LHCN-M2 (cell line): ENCODE measurements at places on chromosomes 5 and 9.

GRCh38 chr5:67206929-67207328 is 10.3 kb upstream of the CD180 start:
- DNase-seq: peak; percentile 91

DNA sequence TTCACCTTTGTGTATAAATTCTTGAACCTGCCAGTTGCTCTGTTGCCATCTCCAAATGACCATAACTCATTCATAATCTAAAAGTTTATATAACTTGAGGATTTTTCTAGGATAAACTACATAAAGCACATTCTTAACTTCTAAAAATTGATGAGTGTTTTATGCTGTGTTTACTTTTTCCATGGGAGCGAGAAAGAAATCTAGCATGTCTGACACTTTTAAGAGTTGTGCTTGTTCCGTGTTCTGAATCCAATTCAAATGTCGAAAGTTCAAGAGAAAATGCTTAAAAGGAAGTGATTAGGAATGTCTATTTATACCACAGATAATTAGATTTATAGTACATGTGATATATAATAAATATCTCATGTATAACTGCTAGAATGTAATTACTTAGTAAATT is 154.4 kb downstream of the DEPDC1B start:
- no peak for DNase-seq

GRCh38 chr9:9778293-9778692 is 834.5 kb downstream of the PTPRD start:
- DNase-seq: no peak

GRCh38 chr9:37641331-37641730 is 9.4 kb upstream of the FRMPD1 start:
- DNase-seq: no peak

- no peak for DNase-seq
These were observed 52.3 kb downstream of the PRKACG start for GRCh38 chr9:68961587-68961986.

- DNase-seq: peak; percentile 27
These were observed 342.1 kb downstream of the PRR16 start for GRCh38 chr5:120806202-120806601.

DNA sequence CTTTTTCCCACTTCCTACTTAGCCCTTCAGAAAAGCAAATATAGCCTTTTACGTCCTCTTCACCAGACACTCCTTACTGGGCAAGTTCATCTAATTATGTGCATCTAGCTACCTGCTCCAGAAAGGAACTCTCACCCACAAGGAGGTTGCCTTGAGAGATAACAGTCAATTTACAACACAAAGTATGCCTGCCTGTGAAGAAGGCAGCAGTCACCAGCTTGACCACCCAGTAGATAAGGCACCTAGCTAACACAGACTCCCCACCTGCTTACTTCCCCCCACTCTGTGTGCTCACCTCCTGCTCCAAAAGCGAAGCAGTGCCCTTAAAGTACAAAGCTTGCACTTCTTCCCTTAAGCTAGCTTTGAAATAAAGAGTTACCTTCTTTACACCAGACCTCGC is 111.7 kb upstream of the MRPS30 start:
- DNase-seq: no peak

- no peak for DNase-seq
These were observed 84.8 kb downstream of the PDE6A start for GRCh38 chr5:149859746-149860145.

- DNase-seq: peak; percentile 88
These were observed 30.7 kb downstream of the RAI14 start for GRCh38 chr5:34686762-34687268.

DNA sequence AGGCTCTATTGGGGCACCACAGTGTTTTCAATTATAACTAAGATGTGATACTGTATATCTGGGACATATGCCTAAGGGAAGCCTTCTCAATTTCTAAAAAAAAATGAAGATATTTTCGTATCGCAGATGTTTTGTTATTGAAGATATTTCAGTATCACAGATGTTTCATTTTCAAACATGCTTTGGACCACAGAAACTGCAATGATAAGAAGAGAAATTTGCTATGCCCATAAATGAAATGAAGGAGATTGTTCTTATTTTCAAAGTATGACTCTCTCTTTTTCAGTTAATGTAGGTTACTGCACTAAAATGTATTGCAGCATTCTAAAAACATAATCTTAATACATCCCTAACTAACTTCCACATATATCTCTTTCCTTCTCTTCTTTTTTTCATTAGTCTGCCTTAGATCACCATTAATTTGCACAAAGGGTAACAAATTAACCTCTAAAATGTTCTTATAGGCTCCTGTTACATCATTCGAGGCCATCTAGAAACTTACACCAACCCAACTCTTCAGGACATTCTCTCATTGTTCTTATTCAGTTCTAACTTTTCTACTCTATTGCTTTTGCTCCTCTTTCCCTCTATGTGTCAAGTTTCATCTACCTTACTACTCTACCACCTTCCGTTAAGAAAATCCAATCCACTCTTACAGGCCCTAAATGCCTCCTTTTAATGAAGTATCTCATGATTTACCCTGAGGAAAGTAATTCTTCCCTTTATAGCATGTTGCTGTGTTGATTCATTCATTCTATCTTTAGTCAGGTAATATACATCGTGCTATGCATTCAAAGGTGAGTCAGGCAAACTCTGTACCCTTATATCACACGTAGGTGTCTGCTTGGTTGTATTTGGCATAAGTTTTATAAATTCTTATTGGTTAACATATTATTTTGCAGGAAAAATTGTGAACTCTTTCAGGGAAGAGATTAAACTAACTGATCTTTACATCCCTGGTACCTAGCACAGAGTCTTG is 70.5 kb downstream of the ST8SIA4 start:
- no peak for DNase-seq

- DNase-seq: peak; percentile 74
These were observed 27.1 kb downstream of the LHX6 start for GRCh38 chr9:122201641-122202040.

DNA sequence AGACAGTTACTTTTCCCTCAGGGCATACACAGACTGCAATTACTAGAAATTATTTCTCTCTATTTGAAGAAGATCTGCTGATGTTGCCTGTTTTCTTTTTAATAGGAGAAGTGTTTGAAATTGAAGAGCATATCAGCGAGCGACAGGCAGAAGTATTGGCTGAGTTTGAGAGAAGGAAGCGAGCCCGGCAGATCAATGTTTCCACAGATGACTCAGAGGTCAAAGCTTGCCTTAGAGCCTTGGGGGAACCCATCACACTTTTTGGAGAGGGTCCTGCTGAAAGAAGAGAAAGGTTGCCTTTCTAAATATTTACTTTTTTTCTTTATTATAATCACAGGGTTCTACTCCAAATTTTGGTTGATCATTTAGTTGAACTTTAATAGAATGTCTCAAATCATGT is 3.4 kb downstream of the PRPF4 start:
- DNase-seq: no peak

GRCh38 chr5:1799110-1799601 is 481 bp downstream of the MRPL36 start:
- peak; percentile 44 for DNase-seq

DNA sequence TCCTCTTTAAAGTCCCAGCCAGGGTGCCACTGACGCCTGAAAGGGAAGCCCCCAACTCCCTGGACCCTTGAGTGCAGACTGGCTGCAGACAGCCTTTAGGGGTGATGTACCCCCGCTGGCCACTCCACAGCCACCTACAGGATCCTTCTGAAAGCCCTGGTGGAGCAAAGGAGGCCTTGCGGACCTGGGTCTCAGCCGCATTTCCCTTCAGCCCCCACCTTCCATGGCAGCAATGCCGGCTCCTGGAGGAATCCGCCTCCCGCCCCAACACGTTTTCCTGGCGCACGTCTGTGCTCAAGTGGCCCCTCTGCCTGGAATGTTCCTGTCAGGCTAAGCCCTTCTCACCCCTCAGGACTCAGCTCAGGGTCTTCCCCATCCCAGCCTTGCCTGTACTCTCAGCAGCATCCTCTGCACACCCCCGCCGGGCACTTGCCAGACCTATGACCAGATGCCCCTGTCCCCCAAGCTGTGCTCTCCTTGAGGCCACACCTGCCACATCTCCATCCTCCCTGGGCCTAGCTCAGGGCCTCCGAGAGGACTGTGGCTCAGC is 134.1 kb upstream of the RAPGEF1 start:
- no peak for DNase-seq

DNA sequence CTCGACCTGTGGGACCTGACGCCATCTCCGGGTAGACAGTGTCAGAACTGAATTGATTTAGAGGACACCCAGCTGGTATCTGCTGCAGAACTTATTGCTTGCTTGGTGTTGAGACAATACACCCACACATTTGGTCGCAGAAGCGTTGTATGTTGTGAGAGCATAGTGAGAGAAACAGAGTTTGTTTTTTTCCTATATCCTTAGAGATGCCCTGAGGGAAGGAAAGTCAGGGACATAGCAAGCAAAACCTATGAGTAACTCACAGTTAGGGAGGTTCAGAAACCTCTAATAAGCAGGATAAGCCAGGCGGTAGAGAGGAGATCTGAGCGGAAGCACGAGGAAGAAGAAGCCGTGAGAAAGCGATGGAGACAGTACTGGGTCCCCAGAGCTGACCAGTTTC is 59.8 kb downstream of the PTCD2 start:
- peak; percentile 52 for DNase-seq

DNA sequence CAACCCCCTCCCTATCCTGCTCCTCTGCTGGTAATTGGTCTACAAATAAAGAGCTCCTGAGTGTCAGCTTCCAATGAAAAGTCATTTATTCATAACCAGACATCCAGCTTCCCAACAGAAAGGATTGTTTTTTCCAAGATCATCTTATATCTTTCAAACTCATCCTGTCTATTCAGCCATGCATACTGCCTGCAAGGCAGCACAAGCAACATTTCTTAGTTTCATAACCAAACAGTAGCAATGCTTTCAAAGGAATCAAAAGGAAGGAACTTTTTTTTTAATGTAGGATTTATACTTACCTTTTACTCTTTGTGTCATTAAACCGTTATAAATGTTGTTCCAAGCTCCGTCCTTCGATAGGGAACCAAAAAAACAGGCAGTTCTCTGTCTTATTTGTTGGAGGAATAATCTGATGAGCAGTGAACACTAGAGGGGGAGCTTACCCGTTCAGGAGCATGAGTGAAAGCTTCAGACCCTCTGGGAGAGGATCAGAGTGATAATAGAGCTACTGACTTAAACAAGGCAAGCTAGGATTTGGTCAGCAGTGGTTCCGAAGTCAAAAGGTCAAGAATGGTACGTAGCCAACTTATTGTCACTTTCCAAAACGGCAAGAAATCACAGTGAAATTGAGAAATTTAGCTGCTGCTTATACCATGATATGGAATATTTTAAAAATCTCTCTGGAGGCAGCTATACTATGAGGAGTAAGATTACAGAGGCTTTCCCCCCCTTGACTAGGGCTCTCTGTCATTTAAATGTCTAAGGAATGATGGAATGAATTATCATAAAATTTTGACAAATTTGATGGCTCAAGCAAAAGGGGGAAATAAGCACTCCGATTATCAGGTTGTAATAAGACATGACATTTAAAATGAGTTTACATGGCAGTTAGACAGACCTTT is 892.9 kb downstream of the NR2F1-AS1 start:
- DNase-seq: peak; percentile 71

DNA sequence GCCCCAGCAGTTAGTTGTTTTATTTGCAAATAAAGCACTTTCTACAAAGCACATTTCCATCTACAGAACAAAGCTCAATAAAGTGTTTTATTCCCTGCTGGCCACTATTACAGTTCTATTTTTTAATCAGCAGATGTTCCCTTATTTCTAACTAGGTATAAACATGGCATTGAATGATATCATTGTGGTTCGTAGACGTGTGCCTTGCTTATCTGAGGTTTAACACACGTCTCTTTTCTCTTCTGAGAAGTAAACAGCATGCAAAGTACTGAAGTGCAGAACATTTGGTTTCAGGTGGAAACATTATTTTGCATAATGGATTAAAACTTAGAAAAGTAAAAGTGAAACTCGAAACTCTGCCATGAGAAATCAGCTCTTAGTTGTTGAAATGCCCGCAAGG is 1989.3 kb upstream of the WWC1 start:
- no peak for DNase-seq

GRCh38 chr5:140310434-140310833 is 7.5 kb upstream of the PFDN1 start:
- DNase-seq: no peak

GRCh38 chr9:2337131-2337530 is 284.5 kb upstream of the VLDLR start:
- DNase-seq: no peak

- no peak for DNase-seq
These were observed 32.3 kb downstream of the MACIR start for GRCh38 chr5:103290846-103291245.

- peak; percentile 86 for DNase-seq
These were observed 11.3 kb upstream of the ANGPTL2 start for GRCh38 chr9:127133739-127134167.

- DNase-seq: peak; percentile 69
These were observed 134.0 kb downstream of the SLC1A3 start for GRCh38 chr5:36740259-36740898.

DNA sequence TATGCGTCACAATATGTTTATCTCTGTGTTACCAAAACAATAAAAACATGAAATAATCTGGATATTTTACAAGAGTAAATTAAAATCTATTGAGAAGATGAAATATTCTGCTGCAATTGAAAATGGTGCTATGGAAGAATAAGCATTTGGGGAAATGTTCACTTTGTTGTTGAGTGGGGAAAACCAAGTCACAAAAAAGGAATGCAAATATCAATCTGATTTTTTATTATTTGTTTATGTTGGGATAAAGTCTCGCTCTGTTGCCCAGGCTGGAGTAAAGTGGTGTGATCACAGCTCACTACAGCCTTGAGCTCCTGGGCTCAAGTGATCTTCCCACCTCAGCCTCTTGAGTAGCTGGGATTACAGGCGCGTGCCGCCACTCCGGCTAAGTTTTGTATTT is 8.6 kb upstream of the F2RL1 start:
- DNase-seq: no peak

DNA sequence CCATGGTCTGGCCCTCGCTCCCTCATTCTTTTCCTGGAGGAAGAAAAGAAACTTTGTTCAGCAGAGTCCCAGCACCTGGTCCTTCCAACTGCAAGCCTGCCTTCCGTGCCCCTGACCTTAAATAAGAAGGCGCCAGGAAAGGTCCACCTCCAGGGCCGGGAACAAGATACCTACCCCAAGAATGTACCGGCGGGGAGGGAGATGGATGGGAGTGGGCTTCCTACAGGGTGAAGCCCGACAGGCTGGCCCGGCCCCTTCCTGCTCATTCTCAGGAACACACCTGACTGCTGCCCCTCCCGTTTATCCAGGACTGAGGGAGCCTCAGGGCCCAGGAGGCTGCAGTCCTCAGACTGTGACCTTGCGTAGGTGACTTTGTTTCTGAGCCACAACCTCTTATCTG is 27.3 kb upstream of the GFPT2 start:
- no peak for DNase-seq

GRCh38 chr5:168609806-168610482 is 30.8 kb upstream of the PANK3 start:
- no peak for DNase-seq

- no peak for DNase-seq
These were observed 35.4 kb downstream of the CDKN2A start for GRCh38 chr9:21958833-21959232.

GRCh38 chr9:98654247-98654646 is 54.5 kb downstream of the GABBR2 start:
- DNase-seq: no peak

- no peak for DNase-seq
These were observed 2.4 kb upstream of the CCDC112 start for GRCh38 chr5:115298811-115299210.

- no peak for DNase-seq
These were observed 332.0 kb downstream of the TRIM32 start for GRCh38 chr9:117018966-117019617.

GRCh38 chr5:56147106-56147505 is 86.0 kb downstream of the ANKRD55 start:
- DNase-seq: no peak
